ENCODE measurements at places on chromosomes 1 and 21.

- no peak for DNase-seq
Observed at GRCh38 chr1:244287726-244288125, 164.0 kb downstream of the ADSS2 start.

GRCh38 chr1:41856944-41857285 lies 61.8 kb downstream of the HIVEP3 start:
- DNase-seq: no peak

DNA sequence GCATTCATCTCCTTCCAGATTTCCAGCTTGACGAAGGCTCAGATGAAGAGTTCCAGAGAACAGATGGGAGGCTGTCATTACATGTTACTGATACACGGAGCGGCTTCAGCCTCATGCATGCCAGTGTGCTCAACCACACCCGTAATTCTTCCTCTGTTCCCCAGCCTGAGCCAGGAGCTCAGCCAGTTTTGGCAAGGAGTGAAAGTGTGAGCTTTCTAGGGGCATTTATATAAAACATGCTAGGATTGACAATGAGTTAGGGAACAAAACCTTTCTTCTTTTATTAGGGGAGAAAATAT lies 290.4 kb upstream of the PLXNA2 start:
- DNase-seq: no peak

DNA sequence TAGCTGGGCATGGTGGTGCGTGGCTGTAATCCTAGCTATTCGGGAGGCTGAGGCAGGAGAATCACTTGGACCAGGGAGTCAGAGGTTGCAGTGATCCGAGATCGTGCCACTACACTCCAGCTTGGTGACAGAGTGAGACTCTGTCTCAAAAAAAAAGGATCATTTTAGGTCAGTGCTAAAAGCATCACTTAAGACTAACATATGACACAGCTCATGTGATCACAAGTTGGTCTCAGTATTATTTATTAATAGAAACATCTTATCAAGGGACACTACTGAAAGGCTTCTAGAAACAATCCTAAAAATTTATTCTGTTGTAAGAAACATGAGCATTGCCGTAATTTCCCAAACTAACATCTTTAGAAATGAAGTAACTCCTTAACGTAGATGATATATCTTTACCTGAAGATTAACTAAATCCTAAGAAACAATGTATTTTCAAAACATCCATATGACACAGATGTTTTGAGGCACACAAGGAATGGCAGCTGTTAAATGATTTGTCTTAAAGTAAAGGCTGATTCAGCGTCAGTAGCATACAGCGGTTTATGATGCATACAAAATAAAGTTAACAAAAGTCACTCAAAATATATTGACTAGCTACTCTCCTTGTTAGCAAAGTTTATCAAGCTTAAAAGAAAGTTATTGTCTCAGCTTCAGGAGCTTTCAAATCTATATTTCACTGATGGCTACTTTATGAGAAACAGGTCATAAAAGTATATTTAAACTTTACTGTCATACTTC lies 2.6 kb downstream of the NIBAN1 start:
- DNase-seq: no peak

GRCh38 chr1:227557962-227558725 lies 5.2 kb upstream of the ZNF678 start:
- DNase-seq: no peak

- no peak for DNase-seq
Observed at GRCh38 chr1:2912424-2913061, 108.7 kb upstream of the ACTRT2 start.

GRCh38 chr1:223201967-223202366 lies 58.9 kb upstream of the TLR5 start:
- no peak for DNase-seq

DNA sequence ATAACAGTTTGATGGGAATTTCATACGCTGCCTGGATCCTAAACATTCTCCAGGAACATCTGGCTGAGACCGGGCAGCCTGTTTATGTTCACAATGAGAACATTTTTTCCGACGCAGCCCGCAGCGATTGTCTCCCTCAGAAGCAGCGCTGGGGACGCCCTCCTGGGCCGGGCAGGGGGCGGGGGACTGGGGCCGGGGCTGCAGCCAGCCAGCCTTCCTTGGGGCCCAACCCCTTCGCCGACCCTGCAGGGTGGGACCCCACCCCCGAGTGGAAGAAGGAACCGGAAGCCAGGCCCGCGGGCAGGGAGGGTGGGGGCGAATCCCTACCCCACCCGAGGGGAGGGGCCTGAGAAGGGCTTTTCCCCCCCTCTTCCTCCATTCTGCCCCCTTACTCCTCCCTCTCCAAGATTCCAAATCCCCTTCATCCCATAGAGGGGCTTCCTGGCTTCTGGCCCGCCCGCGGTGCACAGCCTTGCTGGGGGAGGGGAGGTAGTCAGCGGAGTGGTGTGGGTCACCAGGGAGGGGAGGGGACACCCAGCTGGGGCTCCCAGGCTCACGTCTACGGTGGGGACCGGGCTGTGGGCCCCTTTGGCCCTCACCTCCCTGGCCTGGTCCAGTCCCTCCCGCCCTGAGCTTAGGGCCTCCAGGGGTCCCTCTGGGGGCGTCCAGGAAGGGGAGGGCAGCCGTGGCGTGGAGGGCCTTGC lies 60.6 kb downstream of the WNT9A start:
- peak; percentile 75 for DNase-seq

GRCh38 chr1:71039661-71040262 lies 7.9 kb downstream of the PTGER3 start:
- no peak for DNase-seq
